ENCODE measurements at places on chromosomes 7 and 10.

- DNase-seq, result peak; percentile 17
Measured at GRCh38 chr10:69819716-69820506, 18.2 kb downstream of the COL13A1 start.

GRCh38 chr10:27285093-27285492, 44.5 kb upstream of the ACBD5 start:
- DNase-seq, result peak; percentile 65

DNA sequence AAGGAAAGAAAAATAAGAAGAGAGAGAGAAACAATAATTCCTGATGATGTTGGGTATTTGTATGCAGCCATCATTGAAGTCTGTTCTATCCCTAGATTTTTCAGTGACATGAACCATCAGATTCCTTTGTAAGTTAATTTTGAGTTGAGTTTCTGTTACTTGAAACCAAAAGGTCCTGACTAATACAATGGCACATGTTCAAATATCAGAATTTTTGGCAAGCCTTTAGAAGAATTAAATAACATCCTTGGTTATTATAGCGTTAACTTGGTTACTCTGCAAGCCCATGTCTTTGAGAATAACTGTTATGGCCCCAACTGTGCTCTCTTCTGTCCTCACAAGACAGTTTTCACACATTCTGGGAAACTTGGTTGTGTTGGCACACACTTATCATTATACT, 66.5 kb downstream of the SYPL1 start:
- no peak for DNase-seq

DNA sequence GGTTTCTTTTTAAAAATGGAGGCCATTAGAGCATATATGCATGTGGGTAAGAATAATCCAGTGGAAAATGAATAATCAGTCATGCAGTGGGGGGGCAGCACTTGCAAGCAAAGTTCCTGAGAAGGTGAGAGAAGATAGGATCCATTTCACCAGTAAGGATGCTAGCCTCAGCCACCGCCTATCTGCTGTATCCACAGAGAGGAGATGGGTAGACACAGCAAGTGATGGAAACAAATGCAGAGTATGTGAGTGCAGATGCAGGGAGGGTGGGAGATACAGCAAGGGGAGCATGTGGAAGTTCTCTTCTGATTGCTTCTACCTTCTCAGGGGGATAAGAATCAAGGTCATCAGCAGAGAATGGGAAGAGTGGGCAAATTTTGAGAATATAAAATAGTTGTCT, 171.4 kb upstream of the PDE1C start:
- DNase-seq, result no peak

DNA sequence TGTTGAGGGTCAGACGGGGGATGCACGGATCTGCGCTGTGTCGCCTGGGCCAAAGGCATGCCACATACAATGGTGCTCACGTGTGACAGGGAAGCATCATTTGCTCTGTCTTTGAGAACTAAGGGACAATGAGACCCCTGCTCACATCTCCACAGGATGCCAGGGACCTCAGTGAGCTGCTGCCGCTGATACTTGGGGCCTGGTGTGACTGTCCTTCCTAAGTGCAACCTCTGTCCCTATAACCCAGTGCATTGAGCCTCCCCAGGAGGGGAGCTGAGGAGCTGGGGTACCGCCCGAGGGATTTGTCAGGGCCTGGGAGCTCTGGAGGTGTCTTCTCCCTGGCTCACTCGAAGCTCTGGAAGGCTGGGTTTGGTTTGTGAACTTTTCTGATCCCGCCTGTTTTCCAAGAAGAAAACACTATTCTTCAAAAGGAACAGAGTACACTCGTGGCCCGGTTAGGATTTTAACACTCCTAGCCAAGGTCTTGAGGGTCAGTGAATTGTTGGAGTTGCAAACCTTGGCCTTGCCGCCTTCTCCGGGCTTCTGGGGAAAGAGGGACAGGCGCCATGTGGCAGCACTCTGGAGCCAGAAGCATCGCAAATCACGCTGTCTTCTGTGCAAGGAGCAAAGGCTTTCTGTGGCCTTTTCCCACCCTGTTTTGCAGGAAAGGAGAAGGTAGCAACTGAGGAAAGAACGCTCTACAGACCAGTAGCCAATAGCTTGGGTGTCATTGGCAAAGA, 26.2 kb upstream of the CTBP2 start:
- DNase-seq, result no peak

GRCh38 chr7:1251796-1252539, 19.3 kb downstream of the UNCX start:
- no peak for DNase-seq

DNA sequence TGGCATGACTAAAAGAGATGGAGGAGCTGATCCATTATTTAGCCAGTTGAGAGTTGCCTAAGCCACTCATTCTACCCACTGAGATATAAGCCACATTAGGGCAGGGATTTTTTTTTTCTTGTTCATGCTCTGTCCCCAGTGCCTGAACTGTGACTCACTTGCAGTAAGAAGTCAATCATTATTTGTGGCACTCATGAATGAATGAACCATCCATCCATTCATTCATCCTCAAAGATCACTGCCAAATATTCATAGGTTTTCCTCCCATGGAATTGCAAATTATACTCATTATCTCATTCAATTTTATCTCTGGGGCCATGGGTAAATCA, 22.8 kb upstream of the ARID5B start:
- no peak for DNase-seq

DNA sequence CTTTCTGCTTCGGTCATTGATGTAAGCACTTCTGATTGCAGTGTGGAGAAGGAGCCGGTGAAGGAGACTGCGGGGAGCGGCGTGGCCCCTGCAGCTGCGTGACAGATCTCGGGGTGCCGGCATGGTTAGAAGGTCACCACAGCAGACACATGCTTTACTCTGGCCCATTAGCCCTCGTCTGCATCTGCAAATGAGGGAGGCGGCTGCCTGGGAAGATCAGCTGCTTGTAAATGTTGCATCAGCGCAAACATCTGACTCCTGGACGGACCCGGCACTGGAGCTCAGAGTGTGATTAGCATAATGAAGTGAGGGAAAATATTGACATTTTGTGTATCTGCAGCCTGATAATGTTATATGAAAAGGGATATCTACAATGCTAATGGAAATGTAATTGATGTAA, 30.5 kb upstream of the MNX1 start:
- no peak for DNase-seq

- no peak for DNase-seq
Measured at GRCh38 chr10:104498347-104499081, 142.6 kb upstream of the SORCS3 start.

DNA sequence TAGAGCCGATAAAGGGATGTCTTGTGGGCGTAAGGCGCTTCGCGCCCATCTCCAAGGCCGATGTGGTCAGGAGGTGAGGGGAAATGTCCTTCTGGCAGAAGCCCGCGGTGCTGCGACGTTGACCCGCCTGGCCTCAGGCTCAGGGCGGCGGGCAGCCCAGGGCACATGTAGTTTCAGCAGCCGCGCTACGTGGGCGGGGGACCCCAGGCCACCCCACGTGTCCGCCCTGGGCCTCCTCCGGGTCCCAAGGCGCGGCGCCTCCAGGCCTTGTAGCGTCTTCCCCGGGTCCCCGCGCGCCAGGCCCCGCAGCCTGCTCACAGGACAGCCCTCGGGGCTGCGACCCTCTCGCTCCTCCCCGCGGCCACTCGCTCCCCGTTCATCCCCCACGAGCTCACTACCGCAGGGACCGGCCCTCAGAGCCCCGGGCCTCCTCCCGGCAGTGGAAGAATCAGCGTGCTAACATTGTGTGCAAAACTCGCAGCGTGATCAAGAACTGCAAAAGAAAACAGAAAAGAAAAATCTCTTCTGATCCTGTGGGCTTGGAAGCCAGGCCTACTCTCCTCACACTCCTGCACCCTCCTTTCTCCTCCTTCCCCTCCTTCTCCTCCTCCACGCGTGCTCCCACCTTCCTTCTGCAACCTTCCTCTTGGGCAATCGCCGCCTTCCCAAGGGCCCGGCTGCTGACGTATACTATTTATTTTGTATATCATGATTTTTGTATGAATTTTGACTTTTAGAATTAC, 4.4 kb upstream of the TBX20 start:
- DNase-seq, result no peak

All from Kasumi-1 (cell line).